ENCODE measurements at places on chromosomes 2 and 18.

GRCh38 chr2:59195851-59196250, 954.7 kb upstream of the FANCL start:
- no peak for DNase-seq

GRCh38 chr2:219541611-219542180, 1.9 kb downstream of the CHPF start:
- DNase-seq = peak; percentile 90

DNA sequence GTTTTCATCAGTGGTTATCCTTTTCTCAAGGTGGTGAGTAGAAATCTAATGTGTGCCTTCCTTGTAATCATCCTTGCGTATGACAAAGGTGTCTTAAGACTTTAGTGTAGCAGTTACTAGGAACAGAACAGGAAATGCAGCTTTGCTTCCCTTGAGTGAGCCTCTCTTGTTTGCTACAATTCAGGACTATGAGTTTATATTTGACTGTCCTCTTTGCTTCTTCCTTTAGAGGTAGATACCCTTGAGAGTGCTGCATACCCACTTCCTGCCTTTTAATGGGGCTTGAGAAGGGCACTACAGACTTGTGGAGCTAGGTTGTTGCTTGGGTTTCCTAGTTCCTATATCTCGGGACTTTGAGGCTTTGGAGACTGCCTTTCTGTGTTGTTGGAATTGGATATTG, 3.8 kb downstream of the KCNJ13 start:
- no peak for DNase-seq

- no peak for DNase-seq
These were observed 30.0 kb upstream of the SLC3A1 start for GRCh38 chr2:44245083-44245861.

DNA sequence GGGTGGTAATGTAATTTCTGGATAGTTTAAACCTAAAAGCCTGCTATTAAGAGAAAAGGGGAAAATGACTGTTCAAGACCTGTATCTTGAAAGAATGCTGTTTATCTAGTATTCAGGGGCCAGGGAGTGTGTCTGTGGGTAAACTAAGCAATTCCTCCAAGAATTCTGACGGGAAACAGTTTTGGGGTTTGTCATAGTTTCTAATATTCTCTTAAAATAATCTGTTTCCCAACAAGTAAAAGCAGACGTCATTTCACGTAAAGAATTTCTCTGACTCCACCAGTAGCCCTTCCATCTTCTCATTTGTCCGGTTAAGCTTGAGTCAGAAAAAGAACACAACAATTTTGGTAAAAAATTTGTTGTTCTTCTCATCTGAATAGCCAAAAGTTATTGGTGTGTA, 232.1 kb upstream of the EPAS1 start:
- DNase-seq = no peak

DNA sequence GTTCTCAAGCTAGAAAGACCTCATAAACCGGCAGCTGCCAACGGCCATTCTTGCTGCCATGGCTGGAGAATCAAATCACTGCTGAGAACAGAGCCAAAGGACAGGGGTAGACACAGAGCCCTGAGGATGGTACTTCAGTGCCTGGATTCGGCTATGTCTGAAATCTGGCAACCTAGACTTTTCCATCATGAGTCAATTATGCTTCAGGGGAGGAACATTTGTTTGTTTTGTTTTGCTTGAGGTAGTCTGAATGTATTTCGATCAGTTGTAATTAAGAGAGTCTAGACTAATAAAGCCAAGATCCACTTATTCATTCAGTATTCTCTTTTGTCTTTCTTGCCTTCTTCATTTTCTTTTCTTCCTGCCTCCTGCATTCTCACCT, 122.8 kb upstream of the SH3BP4 start:
- no peak for DNase-seq

DNA sequence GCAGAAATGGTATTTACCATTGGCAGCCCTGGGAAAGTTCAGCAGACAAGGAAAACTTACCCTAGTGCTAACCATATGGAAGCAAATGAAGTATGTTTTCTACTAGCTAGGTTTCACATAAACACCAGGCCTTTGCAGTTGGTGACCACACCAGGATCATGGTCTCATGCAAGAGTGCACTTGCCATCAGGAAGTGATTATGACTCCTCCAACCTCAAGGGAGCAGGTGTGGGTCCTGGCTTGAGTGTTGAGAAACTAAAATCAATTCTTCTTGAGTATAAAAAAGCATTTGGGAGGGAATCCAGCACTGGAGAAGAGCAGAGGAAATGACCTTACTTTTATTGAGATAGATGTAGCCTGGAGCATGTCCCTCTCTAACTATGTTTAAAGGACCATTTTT, 56.8 kb upstream of the SPAG16 start:
- no peak for DNase-seq

DNA sequence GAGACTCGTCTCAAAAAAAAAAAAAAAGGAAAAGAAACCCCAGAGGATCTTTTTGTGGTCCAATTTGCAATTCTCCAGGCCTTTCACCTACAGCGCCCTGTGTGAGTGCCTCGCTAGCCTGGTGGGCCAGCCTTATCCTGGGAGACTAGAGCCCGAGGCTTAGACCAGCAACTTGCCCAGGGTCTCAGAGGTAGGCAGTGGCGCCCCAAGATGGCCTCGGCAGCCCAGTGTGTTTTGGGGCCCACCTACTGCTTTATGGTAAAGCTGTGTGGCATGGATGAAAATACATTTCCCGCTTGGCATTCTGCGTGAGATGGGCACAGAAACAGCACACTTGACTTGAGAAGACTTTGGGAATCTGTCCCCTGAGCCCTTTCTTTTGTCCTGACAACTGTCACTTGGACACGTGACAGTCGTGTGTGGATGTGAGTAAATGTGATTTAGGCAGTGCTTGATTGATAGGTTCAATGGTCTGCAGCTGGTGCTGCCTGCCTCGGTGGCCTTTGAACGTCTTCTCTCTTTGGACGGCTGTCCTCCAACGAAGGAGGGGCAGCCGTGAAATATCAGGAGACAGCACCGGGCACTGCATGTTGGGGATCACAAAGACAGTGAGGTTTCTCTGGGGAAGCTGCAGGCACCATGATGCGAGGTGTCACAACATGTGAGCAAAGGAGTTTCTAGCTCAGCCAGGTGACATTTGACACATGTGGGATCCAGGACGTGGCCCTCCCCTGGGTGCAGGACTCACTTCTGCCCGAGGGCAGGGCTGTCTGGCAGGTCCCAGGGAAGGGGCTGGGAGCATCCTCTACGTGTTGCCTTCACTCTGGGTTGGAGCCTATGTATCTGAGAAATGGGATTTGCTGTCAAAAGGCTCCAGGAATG, 209.5 kb upstream of the TWIST2 start:
- no peak for DNase-seq

DNA sequence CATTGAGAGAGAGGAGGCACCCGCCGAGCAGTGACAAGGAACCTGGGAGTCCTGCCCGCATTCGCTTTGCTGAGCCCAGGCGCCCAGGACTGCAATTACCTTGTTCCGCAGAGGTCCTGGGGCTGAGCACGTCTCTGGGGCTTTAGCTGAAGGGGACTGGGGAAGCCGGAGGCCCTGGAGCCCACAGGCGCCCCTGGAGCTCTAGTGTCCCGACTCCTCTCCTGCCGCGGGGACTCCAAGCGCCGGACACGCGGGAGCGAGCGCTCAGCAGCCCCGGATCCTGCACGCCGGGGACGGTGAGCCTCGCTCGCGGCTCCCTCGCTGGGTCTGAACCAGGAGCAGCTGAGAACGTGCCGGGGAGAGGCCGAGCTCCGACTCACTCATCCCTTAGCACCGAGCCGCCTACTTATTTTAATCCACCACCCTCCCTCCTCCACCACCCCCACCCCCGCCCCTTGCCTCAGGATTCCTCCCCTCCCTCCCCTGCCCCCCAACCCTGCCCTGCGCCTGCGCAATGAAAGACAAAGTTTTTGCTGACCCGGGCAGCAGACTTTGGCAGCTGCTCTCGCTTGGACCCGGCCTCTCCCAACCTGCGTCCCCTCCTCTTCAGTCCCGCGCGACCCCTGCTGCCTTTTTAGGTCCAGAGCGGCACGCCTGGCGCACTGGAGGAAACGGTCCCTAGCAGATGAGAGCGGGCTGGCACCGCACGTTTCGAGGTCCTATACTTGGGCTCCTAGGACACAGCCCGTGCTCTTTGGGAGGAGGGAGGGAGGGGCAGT, at the start of gene OSR1:
OSR1 (minus strand) TSS at position 382 of the 779 bp plus-strand sequence. CDS start 4,818 bp downstream, outside the sequence.
- peak; percentile 30 for DNase-seq

- no peak for DNase-seq
These were observed 75.1 kb upstream of the LDAH start for GRCh38 chr2:20897874-20898453.

GRCh38 chr2:240588006-240588655, 1.6 kb downstream of the CAPN10 start:
- no peak for DNase-seq

DNA sequence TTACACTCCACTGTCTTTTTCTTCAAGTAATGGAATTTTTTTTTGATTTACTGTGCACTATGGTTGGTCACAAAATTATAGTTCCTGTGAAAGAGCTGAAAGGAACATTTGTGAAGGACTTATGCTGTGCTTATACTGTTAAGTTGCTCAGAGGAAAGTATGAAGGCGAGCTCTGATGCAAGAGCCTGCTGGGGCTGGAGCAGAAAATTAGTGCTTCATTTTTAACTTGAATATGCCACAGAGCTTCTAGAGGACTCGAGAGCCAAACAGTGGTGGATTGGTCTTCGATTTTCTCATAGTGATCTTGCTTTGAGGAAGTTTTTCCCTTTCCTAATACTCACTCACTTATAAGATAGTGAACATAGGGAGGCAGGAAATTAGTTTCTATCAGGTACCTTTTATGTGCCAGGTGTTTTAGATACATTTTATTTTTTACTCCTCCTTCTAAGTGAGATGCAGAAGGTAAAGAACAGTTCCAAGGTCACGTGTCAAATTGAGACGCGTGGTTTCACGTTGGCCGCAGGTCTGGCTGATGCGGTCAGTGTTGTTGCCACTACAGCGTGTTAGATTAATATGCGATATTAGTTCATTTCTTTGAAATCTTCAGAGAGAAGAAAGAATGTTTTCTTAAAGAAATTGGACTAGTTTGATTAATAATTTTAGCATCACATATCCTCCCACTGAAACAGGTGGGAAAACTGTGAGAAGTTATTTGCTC, 20.2 kb downstream of the GATA6 start:
- no peak for DNase-seq

- DNase-seq = no peak
These were observed 48.7 kb upstream of the AGAP1 start for GRCh38 chr2:235445116-235445515.

DNA sequence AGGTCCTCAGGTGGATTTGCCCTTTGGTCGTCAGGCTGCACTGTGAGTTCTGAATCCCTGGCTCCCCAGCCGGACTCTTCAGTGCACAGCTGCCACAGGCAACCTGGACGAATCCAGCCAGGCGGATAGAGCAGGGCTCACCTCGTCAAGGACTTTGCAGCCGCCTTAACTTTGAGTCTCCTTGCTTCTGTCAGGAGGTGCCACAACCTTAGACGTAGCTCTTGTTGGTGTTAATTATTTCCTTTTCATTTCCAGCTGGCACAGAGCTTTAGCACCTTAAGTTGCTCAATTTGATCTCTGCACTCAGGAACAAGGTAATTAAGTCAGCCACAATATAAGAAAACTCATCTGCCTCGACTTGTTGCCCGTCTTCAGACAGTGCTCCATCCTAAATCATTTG, 17.7 kb downstream of the SMIM21 start:
- no peak for DNase-seq

DNA sequence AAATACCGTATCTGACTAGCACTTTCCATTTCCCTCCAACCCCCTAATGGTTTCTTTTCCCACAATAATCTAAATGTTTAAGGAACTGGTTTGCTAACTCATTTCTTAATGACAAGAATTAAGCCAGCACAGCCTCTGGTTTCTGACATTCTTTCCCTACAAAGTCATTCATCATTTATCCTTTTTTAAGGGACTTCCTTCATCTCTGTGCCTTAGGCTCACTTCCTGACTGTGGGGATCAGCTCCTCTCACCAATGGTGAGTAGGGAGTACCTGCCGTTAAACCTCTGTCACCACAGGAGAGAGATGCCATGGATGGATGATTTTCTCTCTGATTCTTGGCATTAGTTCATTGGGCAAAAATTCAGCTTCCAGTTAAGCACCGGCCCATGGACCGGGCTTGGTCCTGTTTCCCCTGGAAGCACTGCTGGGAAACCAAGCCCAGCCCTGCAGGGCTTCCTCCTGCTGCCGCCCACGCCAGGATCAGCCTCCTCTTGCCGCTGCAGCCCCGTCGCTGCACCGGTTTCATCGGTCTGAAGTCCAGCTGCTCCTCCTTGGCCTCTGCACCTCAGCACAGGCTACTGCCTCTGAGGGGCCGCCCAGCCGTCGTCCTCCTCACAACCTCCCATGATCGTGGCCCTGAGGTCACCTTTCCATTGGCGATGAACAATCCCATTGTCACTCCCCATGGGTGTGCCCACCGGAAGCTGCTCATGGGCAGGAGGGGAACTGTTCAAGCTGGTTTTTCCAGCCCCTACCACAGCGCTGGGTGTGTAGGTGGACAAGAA, 64.0 kb upstream of the ZNF516 start:
- no peak for DNase-seq

DNA sequence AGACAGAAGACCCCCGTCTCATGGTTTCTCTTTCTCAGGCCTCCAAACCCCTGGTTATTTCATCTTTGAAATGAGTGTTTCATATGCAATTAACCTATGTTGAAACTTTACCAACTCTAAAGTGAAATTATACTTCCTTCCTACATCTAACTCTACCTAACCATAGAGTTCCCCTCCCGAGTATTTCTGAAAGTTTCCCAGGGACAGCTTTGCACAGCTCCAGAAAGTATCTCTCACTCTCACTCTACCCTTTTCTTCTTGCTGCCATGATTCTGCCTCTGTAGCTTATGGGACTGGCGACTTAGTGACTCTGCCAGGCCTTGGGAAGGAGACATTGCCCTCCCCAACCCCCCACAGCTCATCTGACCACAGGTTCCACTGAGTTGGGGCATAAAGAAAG, 107.9 kb downstream of the B3GNT2 start:
- DNase-seq = no peak

DNA sequence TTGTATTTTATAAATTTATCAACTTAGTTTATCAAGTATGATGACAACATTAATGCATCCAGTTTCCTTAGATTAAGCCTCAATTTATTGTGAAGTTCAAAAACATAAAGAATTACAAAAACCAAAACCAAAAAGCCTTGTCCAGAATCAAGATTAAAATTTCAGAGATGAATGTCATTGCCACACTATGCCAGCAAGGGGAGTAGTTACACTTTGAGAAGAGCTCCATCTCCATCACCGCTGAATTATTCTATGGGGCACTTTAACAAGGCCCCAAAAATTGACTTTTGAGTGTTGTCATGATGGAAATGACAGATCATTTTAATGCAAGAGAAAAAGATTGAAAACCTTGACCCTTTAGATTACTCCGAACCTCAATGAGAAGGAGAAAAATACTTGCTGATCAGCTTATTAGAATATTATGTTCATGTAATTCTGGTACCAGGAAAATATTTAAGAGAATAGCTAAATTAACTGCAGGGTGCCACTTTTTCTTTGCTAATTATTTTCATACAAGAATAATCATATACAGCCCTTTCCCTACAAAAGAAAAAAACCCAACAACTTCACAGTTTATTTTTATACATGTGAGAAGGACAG, 152.5 kb upstream of the AQP4 start:
- DNase-seq = no peak

- DNase-seq = peak; percentile 49
These were observed 7.0 kb downstream of the EIF2AK2 start for GRCh38 chr2:37149626-37150322.

All from CD4-positive, alpha-beta memory T cell (primary cell).